Cardiac atrium fibroblast (primary cell): ENCODE measurements at places on chromosomes 13 and 19. TPM values are rescaled to one million over a fixed set of nuclear protein-coding genes. Genes with fewer than 3 reads are reported as not detected.

BRCA2 gene
- total RNA-seq = 2.1 and 6.1 TPM in 2 replicates

A1BG gene
- 95.4 and 130 TPM in 2 replicates for total RNA-seq

CACNG6 gene
- 0.16 and 0.72 TPM in 2 replicates for total RNA-seq

CYP2A6 gene
- not detected in 2 replicates for total RNA-seq

MYH14 gene
- 0.49 TPM in 1 of 2 replicates, not detected in the other for total RNA-seq

LYPD3 gene
- total RNA-seq = under 0.01 TPM in 1 of 2 replicates, not detected in the other

LILRA1 gene
- not detected in 2 replicates for total RNA-seq

ZNF324 gene
- 8.7 and 13.6 TPM in 2 replicates for total RNA-seq
